ENCODE measurements at places on chromosomes 2 and 18. TPM values are rescaled to one million over a fixed set of nuclear protein-coding genes. Genes with fewer than 3 reads are reported as not detected.

Gene INHBB
- polyA plus RNA-seq: not detected

Gene CCT4
- polyA plus RNA-seq: 103 TPM

DNA sequence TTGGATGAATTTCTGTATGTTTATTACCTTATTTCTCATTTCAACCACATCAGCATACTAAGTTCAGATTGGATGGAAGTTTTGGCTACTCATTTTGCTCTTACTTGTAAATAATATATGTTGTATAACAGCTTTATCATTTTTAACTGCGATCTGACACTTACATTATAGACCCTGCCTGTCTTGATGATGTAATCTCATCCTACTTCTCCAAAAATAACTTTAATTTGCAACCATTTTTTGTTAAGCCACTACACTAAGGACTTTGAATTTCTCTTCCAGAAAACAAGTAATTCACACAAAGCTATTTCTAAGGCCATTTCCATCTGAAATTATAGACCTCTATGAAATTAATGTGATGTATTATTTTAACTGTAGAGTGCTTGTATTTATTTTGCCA, 240.7 kb downstream of the WDR7 start:
- H3K27me3 ChIP-seq: no peaks in the 10 kb centered on the region
- no peaks in the 10 kb centered on the region for H3K4me1 ChIP-seq
- no peak for DNase-seq
- H3K36me3 ChIP-seq: peaks cover 7% of the 10 kb centered on the region
- H3K27ac ChIP-seq: no peak overlapping the region

DNA sequence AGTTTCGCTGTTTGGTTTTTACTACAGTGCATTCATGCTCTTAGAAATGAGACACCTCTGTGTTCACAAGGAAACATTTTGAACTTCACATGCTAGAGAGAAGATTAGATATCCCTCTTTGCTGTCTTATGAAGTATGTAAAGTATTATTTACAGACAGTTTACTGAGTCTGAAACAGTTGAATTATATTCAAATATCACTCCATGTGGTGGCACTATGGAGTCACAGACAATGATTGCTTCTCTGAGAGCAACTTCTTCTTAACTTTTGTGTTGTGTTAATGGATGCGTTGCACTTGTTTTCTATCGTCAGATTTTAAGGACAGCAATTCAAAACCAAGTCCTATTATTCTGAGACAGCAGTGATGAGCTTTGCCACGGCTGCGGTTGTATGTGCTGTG, 823.6 kb downstream of the GALR1 start:
- DNase-seq: no peak
- no peak overlapping the region for H3K4me3 ChIP-seq
- H3K4me1 ChIP-seq: no peaks in the 10 kb centered on the region
- no peaks in the 10 kb centered on the region for H3K36me3 ChIP-seq
- no peak overlapping the region for H3K27ac ChIP-seq
- no peaks in the 10 kb centered on the region for H3K27me3 ChIP-seq

GRCh38 chr2:26591619-26592505, 49.3 kb downstream of the CIB4 start:
- H3K27me3 ChIP-seq: peaks cover 15% of the 10 kb centered on the region
- no peak for DNase-seq
- H3K4me1 ChIP-seq: no peaks in the 10 kb centered on the region
- no peaks in the 10 kb centered on the region for H3K36me3 ChIP-seq
- H3K27ac ChIP-seq: no peak overlapping the region
- no peak overlapping the region for H3K4me3 ChIP-seq

DNA sequence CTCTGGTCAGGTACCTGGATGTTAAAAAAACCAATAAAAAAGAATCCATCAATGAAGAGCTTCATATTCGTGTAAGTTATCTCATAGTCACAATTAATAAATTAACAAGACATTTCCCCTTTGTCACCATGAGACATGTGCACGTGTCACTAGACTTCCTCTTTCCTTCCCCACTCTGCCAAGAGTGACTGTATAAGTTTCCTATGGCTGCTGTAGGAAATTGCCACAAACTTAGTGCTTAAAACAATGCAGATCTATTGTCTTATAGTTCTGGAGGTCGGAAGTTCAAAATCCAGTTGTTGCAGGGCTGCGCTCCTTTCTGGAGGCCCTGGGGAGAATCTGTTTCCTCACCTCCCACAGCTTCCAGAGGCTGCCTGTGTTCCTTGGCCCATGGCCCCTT, 35.8 kb downstream of the SLC9A4 start:
- H3K27ac ChIP-seq: no peak overlapping the region
- H3K27me3 ChIP-seq: peaks cover 34% of the 10 kb centered on the region
- H3K4me1 ChIP-seq: peaks cover 10% of the 10 kb centered on the region
- peak; percentile 22 for DNase-seq
- peaks cover 12% of the 10 kb centered on the region for H3K36me3 ChIP-seq
